Neural progenitor cell (in vitro differentiated cells): ENCODE measurements at places on chromosomes 16 and 17.

DNA sequence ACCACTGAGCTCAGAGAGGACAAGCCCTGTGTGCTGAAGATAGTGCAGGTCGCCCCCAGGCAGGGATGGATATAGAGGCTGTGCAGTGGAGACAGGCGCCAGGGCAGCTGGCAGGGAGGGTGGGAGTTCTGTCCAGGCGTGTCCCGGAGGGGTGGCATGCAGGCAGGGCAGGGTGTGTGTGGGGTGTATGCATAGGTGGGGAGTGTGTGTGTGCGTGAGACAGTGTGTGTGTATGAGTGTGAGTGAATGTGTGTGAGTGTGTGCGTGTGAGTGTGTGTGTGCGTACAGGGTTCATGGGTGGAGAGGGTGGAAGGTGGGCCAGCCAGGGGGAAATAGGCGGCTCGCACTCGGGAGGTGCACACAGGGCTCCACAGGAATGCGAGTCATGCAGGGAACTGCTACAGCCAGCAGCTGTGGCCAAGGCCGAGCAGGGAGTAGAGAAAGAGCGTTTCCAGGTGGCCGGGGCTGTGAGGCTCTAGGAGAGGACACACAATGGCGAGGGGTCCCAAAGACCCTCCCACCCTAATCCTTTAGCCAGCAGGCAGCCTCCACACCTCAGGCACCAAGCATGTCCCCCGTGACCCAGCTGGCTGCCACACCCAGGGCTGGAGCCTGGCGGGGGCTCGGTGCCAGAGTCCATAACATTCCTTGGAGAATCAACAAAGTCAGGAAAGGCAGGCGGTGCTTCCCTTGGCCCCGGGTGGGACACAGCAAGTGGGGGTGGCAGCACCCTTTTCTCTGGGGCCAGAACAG lies 4.6 kb downstream of the PLCD3 start:
- H3K36me3 ChIP-seq: no peaks in the 10 kb centered on the region
- H3K27me3 ChIP-seq: no peaks in the 10 kb centered on the region
- H3K27ac ChIP-seq: no peak overlapping the region
- no peak overlapping the region for H3K4me3 ChIP-seq
- peak; percentile 51 for DNase-seq

GRCh38 chr16:88983771-88984687 lies 7.0 kb upstream of the CBFA2T3 start:
- H3K4me1 ChIP-seq: no peaks in the 10 kb centered on the region
- H3K36me3 ChIP-seq: no peaks in the 10 kb centered on the region

- DNase-seq: no peak
- no peak overlapping the region for H3K4me3 ChIP-seq
- H3K27me3 ChIP-seq: no peaks in the 10 kb centered on the region
- H3K4me1 ChIP-seq: no peaks in the 10 kb centered on the region
- H3K36me3 ChIP-seq: no peaks in the 10 kb centered on the region
- H3K27ac ChIP-seq: no peak overlapping the region
These were observed 123.0 kb downstream of the CHD9NB start for GRCh38 chr16:52929478-52930400.

DNA sequence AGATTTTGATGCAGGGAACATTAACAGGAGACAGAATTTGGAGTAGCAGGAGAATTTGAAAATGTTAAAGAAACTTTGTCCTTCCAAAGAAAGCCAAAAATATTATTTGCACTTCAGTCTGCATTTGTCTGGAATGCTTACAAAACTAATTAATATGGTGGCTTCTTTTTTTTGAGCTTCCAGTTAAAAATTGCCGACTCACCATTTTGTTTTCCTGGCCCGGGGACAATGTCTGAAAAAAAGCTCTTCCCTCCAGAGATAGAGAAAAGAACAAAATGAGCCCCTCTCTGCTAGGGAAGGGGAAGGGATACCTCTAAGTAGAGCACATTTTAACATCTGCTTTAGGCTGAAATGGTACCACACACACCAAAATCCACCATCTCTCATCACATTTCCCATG lies 360.8 kb downstream of the SOX9 start:
- H3K4me3 ChIP-seq: no peak overlapping the region
- no peaks in the 10 kb centered on the region for H3K27me3 ChIP-seq
- no peak overlapping the region for H3K27ac ChIP-seq
- peaks cover 9% of the 10 kb centered on the region for H3K4me1 ChIP-seq
- DNase-seq: no peak
- no peaks in the 10 kb centered on the region for H3K36me3 ChIP-seq

DNA sequence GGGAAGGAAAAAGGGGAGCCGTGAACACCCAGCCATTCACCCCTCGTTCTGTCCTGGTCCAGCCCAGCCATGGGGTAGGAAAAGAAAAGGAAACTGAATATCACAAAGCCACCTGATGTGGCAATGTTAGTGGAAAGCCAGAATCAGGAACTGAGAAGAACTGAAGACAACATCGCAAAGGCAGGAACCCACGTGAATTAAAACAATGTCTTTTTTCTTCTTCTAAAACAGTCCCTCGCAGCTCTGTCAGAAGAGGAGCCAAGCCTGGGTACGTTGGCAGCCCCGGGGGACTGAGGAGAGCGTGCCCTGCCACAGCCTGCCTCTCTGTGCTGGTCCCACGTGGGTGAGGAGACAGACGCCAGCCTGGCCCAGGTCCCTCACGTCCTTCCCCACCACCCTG lies 55.0 kb downstream of the ZNF423 start:
- DNase-seq: no peak
- H3K27me3 ChIP-seq: no peaks in the 10 kb centered on the region

DNA sequence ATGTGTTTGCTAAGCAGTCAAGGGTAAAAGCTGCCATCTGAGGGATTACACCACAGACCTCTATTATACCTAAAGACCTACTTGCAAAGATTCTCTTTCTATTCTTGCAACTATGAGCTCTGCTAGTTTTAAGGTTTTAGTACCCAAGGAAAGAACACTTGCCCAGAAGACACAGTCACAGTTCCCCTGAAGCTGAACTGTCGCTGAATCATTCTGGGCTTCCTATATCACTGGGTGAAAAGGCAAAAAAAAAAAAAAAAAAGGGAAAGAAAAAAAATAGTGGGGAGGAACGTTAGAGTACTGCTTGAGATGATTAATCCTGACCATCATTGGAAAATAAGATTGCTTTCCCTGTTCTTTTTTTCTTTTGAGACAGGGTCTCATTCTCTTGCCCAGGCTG lies 37.9 kb downstream of the LYRM1 start:
- no peaks in the 10 kb centered on the region for H3K27me3 ChIP-seq
- H3K4me3 ChIP-seq: no peak overlapping the region
- H3K4me1 ChIP-seq: no peaks in the 10 kb centered on the region
- H3K27ac ChIP-seq: no peak overlapping the region

DNA sequence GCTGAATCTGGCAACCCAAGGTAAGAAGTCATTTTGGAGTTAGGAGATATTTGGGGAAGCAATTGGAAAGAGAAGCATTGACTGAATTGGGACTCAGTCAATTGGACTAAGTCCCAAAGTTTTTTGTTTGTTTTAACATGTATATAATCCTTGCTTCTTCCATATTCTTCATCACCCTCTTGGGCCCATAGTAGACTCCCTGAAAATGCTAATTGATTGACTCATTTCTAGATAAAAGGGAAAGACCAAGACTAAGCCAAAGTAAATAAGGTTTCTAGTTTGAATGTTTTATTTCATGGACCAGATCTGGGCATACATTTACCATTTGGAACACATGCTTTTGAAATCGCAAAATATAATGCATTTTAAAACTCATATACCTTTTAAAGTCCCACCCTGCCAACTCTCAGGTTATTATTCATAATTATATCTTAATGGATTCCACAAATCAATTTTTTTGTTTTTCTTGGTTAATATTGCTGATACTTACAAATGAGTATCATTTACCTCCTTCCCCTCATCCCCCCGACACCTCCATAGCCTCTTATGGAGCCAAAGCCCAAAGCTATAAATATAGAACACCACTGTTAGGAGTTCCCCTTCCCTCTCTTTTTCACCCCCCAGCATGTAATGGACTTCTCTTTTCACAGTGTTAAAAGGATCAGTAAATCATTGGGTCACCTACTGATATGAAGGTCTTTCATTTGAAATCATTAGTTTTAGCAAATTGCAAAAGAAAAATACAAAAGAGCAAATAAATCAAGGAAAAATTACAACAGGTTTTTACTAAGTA lies 674.0 kb upstream of the SOX9 start:
- no peak overlapping the region for H3K27ac ChIP-seq
- peaks cover 6% of the 10 kb centered on the region for H3K4me1 ChIP-seq
- no peaks in the 10 kb centered on the region for H3K36me3 ChIP-seq
- no peak overlapping the region for H3K4me3 ChIP-seq
- DNase-seq: no peak

- H3K4me3 ChIP-seq: no peak overlapping the region
- no peaks in the 10 kb centered on the region for H3K36me3 ChIP-seq
- no peak for DNase-seq
- H3K27me3 ChIP-seq: no peaks in the 10 kb centered on the region
These were observed 4.1 kb downstream of the AOC3 start for GRCh38 chr17:42855048-42855596.

- no peak overlapping the region for H3K4me3 ChIP-seq
- DNase-seq: no peak
- no peak overlapping the region for H3K27ac ChIP-seq
- no peaks in the 10 kb centered on the region for H3K4me1 ChIP-seq
- no peaks in the 10 kb centered on the region for H3K36me3 ChIP-seq
These were observed 7.4 kb upstream of the FN3KRP start for GRCh38 chr17:82709024-82709675.

- no peak overlapping the region for H3K27ac ChIP-seq
- H3K4me1 ChIP-seq: peaks cover 21% of the 10 kb centered on the region
- H3K4me3 ChIP-seq: no peak overlapping the region
- DNase-seq: no peak
- H3K27me3 ChIP-seq: peaks cover 43% of the 10 kb centered on the region
These were observed 4.4 kb upstream of the SOX8 start for GRCh38 chr16:977081-977701.
